CD4-positive, alpha-beta T cell treated with Interleukin-4 for 1 hour (primary cell): ENCODE measurements at places on chromosomes 5 and 9.

GRCh38 chr5:64147849-64148441 is 17.7 kb upstream of the RNF180 start:
- no peak for DNase-seq

GRCh38 chr9:33239921-33240320 is at the start of gene SPINK4:
Gene SPINK4, plus strand, starts transcription at chr9:33240167. Its CDS starts 42 bp downstream, at chr9:33240209.
- DNase-seq: no peak

DNA sequence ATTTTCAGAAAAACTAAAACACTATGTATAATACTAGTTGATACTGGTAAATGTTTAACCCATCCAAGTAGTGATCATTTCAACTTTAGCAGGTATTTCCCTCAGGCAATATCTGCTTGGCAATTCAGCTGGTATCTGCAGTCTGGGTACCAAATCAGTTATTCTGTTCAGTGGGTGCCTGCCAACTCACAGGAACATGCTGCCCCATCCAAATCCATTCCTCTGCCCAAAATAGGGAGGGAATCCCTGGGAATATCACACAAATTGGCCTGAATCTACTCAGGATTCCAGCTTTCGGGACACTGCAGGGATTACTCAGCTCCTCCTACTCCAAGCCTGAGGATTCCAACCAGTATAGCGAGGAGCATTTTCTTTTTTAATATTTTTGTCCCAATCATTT is 61.7 kb upstream of the PDE4D start:
- DNase-seq: no peak

DNA sequence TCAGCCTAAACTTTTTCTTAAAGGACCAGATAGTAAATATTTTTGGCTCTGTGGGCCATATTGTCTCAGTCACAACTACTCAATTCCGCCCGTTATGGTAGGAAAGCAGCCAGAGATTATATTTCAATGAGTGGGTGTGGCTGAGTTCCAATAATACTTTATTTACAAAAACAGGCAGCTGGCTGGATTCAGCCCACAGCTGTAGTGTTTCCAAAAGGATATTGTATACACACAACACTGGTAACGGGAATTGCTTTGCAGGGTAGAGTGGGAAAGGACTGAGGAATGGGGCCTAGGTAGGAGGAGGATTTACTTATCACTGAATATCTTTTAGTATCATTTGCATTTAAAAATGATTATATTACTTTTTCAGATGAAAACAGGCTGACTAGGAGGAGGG is 21.0 kb downstream of the GCNT4 start:
- DNase-seq: no peak

DNA sequence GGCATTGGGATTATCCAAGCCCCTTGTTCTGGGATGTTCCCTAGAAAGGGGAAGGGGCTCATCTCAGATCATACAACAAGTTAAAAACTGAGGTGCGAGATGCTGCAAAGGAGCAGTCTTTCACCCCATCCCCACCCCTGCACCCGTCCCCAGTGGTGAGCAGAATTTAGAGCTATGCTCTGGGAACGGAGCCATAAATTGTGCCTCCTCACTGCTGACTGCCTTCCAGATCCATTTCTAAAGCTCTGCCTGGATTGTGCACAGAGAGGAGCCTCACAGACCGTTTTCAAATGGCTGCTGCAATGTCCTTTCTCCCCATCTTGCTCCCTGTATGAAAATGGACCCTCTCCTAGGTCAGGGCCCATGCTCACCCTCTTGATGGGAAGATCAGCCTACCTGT is 8.3 kb downstream of the SLC25A48 start:
- DNase-seq: no peak

GRCh38 chr5:153367466-153367865 is 123.0 kb upstream of the GRIA1 start:
- no peak for DNase-seq

DNA sequence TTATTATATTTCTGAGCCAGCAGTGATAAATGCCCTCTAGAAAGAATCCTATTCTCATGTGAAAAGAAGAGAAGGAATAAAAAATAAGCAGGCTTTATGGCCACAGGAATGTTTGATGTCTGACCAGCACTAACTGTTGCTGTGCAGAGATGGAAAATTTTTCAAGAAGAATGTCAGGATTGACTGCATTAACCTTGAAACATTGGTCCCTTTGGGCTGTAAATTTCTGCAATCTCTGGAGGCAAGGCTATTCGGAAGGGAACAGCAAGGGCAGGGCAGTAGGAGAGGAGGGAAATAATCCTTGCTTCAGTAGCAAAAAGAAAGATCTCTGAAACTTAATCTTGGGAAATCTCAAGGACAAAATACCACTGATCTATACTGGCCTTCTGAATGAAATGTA is 415.2 kb downstream of the DNAH5 start:
- DNase-seq: no peak

GRCh38 chr9:4984171-4984620 is 876 bp upstream of the JAK2 start:
- no peak for DNase-seq

DNA sequence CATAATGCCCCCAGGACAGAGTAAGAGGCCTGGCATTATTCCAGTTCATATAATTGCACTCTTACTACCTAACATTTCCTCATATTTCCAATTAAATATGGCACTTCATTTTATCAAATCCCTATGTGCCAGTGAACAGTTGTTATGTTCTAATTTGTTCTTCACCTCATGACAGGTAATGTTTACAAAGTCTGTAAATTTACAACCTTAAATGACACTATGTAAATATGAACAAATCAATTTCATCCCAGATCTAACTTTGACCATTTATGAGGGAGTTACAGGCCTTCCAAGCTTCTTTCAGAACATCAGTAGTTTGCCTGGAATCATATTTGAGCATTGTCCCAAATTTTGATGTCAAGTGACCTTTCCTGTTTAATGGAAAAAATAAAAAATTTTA is 592.6 kb upstream of the CDH6 start:
- DNase-seq: no peak

DNA sequence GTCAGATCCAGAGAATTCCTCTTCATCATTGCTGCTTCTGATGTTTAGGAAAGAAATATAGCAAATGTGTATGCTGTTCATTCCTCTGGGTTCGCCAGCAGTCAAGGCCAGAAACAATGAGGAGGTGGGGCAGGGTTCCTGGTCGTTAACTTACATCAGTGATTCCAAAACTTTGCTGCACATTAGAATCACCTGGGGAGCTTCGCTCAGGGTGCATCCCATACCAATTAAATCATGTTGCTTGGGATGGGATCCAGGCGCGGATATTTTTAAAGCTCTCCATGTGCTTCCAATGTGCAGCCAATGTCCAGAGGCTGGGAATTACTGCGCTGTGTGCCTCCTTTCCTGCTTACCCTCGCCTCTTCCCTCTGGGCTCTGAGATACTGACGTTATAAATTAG is 227.9 kb upstream of the KLF9 start:
- no peak for DNase-seq

DNA sequence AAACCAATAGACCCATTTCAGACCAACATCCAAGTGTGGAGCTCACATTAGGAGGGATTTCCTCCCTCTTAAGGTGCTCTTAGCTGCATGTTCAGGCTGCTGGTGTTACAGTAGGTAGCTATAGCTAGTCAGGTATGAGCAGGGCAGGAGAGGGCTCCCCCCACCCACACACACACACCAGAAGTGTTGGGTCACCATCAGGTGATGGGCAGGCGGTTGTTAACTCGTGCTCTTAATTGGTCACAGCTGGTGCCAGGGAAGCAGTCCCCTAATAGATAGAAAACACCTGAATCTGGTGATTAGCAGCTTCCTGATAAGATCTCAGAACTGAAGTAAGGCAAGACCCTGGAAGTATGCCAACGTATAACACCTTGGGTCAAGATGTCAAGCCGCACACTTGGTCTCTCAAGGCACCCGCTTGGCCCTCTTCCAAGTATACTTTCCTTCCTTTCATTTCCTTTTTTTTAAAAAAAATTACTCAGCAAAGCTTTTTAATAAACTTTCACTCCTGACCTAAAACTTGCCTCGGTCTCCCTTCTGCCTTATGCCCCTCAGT is 532.4 kb downstream of the DNAH5 start:
- no peak for DNase-seq

- DNase-seq: no peak
Measured at GRCh38 chr5:147968855-147969254, 62.5 kb upstream of the C5orf46 start.

DNA sequence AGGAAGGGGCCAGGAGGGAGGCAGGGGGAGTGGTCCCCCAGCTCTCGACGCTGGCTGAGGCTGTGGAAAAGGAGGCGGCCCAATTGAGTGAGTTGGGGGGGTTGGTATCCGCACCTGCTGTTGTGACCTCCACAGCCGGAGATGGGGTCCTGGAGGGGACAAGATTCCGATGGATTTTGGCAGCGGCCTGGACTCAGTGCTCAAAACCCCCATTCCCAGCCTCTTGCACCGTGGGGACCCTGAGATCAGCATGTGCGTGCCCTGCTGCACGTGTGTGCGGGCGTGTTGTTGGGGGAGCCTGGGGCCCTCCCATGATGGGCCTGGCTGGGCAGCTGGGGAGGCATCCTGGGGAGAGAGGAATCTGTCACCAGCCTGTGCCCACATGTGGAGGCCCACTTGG is 15.0 kb downstream of the CNTFR start:
- no peak for DNase-seq

- DNase-seq: no peak
Measured at GRCh38 chr9:6931913-6932312, 174.1 kb downstream of the KDM4C start.

- DNase-seq: no peak
Measured at GRCh38 chr9:125180876-125181275, 8.7 kb downstream of the PPP6C start.

DNA sequence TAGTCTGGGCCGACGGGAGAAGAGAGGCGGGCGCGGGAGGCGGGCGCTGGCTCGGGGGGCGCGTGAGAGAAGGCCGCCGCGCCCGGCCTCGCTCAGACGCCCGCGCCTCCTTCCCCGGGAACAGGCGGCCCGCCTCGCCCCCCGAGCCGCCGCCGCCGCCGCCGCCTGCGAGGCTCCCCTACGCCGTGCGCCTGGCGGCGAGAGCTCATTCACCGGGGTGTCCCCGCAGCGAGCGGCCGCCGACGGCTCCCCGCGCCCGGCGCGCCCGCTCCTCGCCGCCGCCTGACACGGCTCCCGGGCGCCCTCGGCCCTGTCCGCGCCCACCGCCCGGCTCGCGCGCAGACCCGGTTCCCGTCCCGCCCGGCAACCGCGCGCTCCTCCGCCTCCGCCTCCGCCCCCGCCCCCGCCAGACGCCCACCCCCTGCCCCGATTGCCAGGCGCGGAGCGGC is at the start of gene GNAQ:
TSS of gene GNAQ (minus strand) at position 368 of the 449 bp plus-strand sequence. CDS start 576 bp downstream, outside the sequence.
- DNase-seq: no peak

GRCh38 chr9:80646211-80646610 is 1043.1 kb downstream of the TLE1 start:
- no peak for DNase-seq

DNA sequence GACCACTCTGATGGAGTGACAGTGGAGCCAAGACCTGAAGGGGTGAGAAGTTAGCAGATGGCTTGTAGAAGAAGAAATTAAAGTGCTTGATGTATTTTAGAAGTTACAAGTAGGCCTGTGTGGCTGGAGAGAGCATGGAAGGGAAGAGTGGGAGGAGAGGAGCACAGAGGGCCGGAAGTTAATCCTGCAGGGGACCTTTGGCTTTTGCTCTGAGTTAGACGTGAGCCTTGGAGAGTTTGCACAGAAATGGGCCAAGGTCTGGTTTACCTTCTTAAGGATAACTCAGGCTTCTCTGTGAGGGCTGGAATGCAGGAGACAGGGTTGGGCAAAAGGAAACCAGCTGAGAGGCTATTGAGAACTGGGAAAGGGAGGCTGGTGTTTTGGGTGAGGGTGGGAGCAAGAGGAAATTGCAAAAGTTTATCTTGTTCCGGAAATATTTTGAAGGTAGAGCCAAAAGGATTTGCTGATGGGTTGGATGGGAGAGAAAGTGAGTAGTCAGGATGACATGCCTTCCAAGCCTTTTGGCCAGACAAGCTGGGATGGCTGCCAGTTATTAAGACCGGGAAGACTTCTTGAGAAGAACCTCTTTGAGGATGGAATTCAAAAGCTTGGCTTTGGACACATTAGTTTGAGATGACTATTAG is 17.5 kb upstream of the F2RL1 start:
- DNase-seq: no peak

GRCh38 chr9:109923471-109923760 is 143.4 kb downstream of the PALM2AKAP2 start:
- DNase-seq: no peak

- DNase-seq: no peak
Measured at GRCh38 chr5:33381243-33381642, 59.5 kb upstream of the TARS1 start.

- no peak for DNase-seq
Measured at GRCh38 chr5:84393969-84394368, 9.3 kb upstream of the EDIL3 start.

GRCh38 chr5:43601454-43602260 is 1.3 kb upstream of the NNT start:
- no peak for DNase-seq

DNA sequence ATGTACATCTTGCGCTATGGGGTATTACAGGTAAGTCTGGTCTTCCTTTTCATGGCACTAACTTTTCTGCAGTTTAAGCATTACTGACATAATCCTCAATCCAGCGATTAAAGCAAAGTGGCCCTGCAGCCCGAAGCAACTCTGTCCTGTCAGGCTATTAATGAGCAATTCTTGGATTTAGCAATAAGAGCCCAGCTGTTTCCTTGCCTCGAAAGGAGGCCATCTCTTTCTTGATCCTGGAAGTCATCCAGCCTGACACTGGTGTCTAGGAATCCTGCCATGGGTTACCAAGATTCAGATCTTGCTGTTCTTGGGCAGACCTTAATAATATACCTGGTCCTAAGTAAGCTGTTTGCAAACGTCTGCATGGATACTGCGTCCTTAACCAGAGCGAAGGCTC is 102.0 kb downstream of the RFK start:
- DNase-seq: no peak

DNA sequence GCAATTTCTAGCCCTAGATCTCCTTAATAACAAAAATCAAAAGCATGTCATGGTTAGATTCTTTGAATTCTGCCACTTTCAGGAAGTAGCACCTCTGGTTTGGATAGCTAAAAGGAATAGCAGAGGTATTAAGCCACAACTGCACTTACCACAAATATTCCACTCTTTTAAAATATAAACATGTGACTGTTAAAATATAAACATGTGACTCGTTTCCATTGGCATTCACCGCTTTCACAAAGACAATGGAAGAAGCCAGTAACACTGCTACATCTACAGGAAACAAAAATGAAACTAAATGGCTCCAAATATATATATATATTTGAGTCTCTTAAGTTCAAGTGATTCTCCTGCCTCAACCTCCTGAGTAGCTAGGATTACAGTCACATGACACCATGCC is 222.9 kb downstream of the ARL15 start:
- DNase-seq: no peak

- no peak for DNase-seq
Measured at GRCh38 chr5:149632311-149633251, 51.3 kb downstream of the ARHGEF37 start.

GRCh38 chr5:30968971-30969370 is 224.5 kb upstream of the CDH6 start:
- no peak for DNase-seq

GRCh38 chr9:72361217-72361616 is 3.8 kb downstream of the ZFAND5 start:
- DNase-seq: no peak

GRCh38 chr9:123359106-123359505 is 3.1 kb downstream of the CRB2 start:
- no peak for DNase-seq
